ENCODE measurements at places on chromosomes 2 and 18.

DNA sequence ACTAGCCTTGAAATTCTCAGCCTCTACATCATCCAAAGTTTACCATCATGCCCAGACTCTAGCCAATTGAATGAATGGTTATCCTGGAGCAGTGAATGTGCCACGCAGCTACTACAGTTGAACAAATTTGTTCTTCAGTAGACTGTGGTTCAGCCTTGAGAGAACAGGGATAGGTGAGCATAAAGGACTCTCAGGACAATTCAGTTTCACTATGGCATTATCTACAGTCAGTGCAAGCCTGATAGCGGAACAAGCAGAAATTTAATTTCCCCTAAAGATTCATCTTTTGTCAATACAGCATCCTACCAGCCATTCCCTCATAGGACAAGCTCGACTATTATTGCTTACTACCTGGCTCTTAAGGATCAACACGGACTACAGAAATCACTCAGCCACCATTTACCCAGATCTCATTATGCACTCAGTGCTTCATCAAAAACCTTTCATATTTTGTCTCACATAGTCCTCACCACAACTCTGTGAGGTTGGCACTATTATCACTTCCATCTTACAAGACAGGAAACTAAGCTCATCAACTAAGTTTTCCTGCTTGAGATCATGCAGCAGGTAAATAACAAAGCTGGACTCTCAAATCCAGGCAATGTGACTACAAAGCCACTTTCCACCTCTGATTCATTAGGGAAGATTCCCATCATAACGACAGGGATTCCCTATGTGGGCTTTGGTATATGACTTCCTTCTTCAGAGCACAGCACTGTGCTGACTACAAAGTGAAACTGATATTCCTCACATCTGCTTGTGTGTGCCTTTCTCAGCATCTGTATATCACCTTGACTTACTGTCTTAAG lies 181.5 kb upstream of the ACVR2A start:
- peak; percentile 60 for DNase-seq

- DNase-seq: no peak
Measured at GRCh38 chr2:61338447-61338846, 132.4 kb downstream of the USP34 start.

DNA sequence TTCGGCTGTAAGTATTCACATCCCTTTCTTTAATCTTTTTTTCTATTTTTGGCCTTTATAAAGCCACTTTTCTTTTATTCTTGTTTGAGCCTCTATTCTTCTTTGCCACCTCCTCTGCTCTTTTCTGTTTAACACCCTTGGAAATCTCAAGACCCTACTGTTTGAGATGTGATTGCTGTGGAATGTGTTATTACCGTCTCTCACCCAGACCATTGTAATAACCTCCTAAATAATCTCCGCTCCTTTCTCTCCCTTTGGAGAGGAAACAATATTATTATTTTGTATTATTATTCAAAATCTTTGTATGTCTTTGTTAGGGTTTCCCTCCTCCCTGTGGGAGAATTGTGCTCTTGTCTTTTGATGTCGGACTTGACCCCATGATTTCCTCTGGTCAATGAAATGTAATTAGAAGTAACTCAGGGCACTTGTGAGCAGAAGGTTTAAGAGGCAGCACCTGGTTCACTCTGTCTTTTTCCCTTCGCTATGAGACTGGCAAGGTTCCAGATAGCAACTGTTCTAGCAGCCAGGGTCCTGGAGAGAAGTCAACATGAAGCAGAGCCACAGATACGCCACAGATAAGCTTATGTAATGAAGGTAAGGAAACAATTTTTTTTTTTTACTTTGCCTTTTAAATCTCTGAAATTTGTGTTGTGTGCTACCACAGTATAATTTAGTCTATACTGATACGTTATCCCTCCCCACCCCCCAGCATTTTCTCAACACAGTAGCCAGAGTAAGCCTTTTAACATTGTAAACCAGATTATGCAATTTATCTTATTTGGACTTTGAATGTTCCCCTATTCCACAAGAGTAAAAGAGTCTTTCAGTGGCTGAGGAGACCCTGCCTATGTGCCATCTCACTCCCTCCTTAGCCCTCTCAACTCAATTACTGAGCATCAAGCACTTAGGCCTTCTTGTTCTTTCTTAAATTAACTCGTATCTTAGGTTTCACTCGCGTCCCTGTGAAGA lies 601.2 kb upstream of the ZNF804A start:
- no peak for DNase-seq

GRCh38 chr2:45729753-45730512 lies 78.5 kb downstream of the PRKCE start:
- no peak for DNase-seq
